Fibroblast of pulmonary artery (primary cell): ENCODE measurements at places on chromosomes 3 and 15.

GRCh38 chr3:109553591-109554371, 216.4 kb upstream of the DPPA4 start:
- DNase-seq, result no peak

DNA sequence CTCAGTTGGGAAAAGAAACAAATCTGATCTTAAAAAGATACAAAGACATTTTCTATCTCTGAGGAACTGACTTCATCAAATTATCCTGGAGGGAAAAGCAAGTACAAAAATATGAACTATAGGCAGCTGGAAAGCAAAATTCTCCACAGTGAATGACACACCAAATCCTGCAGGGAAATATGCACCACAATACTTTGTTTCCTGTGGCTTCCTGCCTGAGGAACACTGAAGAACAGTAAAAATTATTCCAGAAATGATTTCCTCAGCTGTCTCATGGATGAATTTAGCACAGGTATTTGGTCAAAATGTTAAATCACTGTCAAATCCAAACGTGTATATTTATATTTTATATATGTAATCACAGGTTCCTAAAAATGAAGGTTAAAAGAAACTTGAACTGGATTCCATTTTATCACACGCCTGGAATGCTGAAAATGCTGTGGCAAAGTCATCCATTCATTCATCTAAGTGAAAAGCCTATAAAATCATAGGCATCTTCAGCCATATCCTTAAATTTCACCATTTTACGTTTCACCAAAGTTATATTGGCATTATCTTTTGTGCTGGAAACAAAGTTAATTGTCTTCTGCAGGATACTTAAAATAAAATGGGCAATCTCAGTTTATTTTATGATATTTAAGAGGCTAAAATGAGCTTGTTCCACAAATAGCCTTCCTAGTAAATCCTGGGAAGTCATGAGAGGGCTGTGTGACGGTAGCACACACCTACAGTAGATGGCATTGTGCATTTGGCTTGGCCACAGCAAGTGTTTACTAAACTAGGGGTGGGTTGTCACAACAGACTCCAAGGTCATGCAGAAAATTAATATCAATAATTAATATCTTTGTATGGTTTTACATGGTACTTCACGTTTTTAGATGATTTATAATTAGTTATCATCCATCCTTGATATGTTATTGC, 19.3 kb upstream of the TSC22D2 start:
- DNase-seq, result no peak

DNA sequence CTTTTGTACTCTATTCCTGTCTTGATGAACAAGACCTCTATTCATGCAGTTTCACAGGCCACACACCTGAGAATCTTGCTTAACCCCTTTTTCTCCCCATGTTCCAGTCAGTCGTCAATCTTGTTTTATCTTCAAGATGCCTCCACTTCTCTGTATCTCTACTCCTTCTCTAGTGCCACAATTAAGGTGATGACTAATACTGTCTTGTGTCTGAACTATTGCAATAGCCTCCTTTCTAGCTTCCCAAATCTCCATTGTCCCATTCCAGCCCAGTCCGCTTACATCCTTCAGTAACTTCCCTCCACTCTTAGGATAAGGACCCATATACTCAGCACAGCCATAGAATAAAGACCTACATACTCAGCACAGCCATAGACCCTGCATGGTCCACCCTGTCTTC, 24.7 kb downstream of the CHST14 start:
- DNase-seq, result no peak

DNA sequence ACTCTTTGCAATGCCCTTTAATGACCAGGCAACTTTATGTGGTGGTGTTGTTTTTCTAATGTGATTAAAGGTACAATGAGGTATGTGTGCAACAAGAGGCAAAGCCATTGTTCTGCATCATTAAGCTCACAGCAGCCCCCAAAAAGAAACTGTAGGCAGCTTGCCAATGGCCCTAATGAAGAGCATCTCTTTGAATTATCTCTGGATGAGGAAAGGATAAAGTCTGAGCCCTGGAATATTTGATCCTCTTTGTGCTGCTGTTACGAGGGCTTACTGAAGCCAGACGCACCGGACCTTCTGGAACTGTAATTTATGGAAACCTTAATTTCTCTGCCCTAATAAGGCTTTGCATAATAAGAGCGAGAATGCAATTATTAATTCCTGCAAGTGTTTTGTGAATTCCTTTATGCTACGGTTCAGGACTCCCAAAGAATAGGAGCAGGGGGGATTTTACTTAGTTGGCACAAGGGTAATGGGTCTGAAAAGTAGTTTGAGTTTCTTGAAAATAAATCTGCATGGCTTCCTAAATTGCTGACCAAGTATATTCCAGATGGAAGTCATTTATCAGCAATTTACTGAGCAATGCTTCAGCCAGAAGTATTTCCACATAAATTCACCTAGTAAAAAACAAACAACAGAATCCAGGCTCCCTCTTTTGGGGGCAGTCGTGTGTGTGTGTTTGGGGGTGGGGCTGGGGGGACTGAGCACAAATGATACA, 193.4 kb downstream of the PDZRN3 start:
- DNase-seq, result no peak

GRCh38 chr3:184354121-184354728, 7.2 kb downstream of the CLCN2 start:
- peak; percentile 41 for DNase-seq

- no peak for DNase-seq
Observed at GRCh38 chr15:92095693-92096092, 242.2 kb downstream of the SLCO3A1 start.

GRCh38 chr3:12759097-12759679, at the start of gene TMEM40:
TMEM40 (minus strand) TSS chr3:12759259; CDS start chr3:12749832, 9,427 bp downstream.
- no peak for DNase-seq

- DNase-seq, result peak; percentile 93
Observed at GRCh38 chr3:134291319-134292254, 40.9 kb upstream of the RYK start.

- no peak for DNase-seq
Observed at GRCh38 chr3:149667576-149667975, 9.8 kb upstream of the WWTR1 start.

- DNase-seq, result no peak
Observed at GRCh38 chr3:157856078-157856939, 249.9 kb downstream of the SHOX2 start.

GRCh38 chr3:126888186-126888760, 94.6 kb upstream of the PLXNA1 start:
- no peak for DNase-seq

GRCh38 chr3:114698146-114699105, 404.6 kb downstream of the TIGIT start:
- DNase-seq, result no peak

DNA sequence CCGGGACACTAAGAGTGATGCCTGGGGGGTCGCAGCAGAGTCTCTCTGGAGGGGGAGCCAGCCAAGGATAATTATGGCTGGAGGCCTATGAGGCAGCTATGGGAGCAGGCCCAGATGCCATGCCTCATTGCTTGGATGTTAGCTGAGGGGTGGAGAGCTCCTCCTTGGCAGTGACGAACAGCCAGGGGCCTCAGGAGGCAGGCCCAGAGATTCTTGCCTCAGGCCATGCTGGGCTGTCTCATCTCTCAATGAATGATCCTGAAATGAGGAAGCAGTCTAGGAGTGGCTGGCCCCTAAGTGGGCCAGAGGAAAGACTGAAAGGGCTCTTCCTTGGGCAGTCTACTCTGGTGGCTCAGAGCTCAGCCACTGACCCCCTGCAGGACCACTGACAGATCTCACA, 21.3 kb downstream of the KIF9 start:
- no peak for DNase-seq

DNA sequence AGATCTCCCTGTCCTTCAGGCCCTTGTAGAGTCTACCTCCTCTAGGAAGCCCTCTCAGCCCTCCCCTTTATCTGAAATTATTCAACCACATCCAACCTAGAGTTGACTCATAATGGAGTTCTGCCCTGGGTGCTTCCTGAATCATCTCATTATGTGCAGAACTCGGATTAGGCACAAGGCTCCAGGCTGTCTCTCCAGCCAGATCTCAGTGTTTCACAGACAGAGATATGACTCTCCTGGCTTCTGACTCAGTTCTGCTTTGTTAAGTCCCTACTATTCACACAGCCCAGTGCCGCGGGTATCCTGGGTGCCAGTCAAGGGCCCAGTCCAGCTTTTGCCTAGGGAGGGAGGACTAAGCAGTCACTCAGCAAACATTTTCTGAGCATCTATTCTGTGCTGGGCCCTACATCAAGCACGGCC, 9.3 kb downstream of the STRA6 start:
- DNase-seq, result peak; percentile 81

DNA sequence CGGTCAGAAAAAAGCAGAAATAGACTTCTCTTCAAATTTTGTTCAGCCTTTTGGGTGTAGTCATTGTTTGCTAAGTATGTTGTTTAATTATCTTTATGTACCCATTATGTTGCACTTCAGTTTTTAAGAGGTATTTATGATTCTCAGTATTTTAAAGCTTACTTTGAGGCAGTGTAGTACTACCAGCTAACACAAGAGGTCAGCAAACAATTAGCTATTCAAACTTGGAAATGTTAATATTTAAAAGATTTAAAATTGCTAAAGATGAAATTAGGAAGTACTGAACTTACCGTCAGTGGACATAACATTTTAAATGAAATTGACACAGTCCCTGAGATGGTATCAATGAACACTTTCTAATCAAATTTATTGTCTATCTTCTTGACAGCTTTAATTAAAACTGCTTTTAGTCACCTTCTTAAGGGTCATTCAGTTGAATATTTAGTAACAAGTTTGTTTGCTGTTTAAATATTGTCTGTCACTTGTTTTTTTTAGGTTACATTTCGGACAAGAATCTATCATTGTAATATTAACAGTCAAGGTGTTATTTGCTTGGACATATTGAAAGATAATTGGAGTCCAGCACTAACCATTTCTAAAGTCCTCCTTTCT, 28.1 kb downstream of the NKIRAS1 start:
- DNase-seq, result peak; percentile 76

DNA sequence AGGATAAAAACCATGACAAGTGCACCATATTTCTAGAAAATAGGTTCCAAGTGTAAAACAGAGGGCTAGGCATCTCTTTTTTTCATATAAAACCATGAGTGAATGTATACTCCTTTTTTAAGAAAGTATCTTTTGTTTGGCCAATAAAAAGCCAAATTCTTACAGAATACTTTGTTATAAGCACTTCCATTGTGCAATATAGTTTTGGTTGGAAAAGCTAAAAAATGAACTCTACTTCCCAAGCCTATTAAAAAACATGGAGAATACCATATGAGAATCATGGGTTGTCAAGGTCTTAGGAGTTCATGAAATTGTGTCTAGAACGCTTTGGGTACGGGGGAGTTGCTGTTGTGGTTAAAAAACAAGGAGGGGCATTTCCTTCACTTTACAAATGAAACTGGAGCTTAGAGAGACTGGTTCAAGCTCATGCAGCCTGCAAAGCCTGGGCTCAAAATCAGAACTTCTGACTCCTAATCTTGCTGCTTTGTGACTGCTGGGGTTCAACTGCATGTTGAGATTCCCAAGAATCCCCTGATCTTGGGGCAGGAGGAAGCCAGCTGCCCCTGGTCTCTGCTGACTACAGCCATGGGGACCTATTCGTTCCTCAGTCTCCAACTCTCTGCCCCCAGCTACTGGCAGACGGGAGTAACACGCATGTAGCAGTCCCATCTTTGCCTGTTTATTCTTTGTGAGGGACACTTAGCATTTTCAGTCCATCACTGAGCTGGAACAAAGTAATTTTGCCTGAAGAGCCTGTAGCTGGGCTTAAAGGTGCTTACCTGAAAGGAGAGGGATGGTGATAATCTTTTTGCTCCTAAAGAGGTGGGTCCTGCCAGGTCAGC, 229.1 kb downstream of the CHST2 start:
- DNase-seq, result no peak

GRCh38 chr3:197468167-197468566, 87.6 kb downstream of the BDH1 start:
- DNase-seq, result no peak

DNA sequence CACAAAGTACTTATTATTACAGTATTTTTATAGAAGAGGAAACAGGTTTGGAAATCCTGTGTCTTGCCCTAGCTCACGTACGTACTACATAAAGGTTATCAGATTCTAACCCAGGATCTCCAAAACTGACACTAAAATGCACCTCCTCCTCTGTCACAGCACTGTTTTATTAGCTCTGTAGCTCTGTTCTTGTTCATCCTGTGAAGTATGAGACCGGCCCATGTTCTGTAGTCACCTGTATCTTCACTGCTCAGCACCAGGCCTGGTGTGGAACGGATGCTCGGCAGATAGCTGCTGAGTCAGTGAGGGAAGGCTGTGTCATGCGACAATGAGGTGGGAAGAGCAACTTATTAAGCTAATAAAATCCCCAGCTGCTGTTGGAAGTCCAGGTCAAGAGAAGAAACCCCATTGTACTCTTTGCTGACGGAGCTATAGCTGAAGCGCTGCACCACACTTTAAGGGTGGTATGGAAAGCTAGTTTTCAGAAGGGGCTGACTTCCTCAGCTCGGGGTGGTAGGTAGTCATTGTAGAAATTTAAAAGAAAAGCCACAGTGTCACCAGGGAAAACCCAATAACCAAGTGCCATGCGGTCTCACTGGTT, 22.8 kb downstream of the BCL2A1 start:
- DNase-seq, result no peak

- no peak for DNase-seq
Observed at GRCh38 chr3:44511238-44511566, 33.7 kb upstream of the ZNF445 start.

DNA sequence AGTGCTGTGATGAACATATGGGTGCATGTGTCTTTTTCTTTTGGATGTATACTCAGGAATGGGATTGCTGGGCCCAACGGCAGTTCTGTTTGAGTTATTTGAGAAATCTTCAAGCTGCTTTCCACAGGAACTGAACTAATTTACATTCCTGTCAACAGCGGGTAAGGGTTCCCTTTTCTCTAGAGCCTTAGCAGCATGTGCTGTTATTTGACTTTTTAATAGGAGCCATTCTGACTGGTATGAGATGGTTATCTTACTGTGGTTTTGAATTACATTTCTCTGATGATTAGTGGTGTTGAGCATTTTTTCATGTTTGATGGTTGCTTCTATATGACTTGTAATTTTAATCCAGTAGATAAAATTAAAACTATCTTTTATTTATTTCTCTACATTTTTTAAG, 1168.6 kb upstream of the ALCAM start:
- no peak for DNase-seq

GRCh38 chr3:144031938-144032337, 60.3 kb downstream of the DIPK2A start:
- peak; percentile 31 for DNase-seq

DNA sequence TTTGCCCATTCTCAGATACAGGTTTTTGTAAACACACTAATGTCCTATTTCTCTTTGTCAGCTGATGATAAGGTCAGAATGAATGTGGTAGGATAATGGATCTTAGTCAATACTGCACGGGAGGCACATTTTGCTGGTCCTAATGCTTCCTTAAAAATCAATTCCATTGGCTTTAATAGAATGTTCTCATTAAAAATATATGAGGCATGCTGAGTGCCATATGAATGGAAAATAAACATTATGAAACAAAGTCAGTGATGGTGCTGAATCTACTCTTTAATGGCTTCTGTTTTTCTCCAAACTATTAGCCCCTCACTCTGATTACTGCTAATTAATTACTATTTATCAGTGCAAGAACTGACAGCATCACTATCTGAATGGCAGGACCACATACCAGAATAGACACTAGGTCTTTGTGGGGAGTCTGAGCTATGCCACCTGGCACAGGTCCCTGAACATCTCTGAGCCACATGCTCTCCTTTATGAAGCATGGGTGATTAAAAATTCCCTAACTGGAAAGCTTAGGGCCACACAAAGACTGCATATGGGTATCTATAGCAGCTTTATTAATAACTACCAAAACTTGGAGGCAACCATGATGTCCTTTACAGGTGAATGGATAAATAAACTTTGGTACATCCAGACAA, 278.9 kb downstream of the MEX3B start:
- no peak for DNase-seq

GRCh38 chr15:85047271-85047948, 65.8 kb downstream of the PDE8A start:
- peak; percentile 98 for DNase-seq

- DNase-seq, result no peak
Observed at GRCh38 chr15:101104141-101104540, 147.7 kb downstream of the CHSY1 start.
